ENCODE measurements at places on chromosomes 6 and 20.

GRCh38 chr6:138520463-138520862, 21.2 kb upstream of the NHSL1 start:
- DNase-seq, result no peak

GRCh38 chr6:99330159-99330558, 19.3 kb downstream of the FAXC start:
- DNase-seq, result peak; percentile 36

- DNase-seq, result peak; percentile 22
Observed at GRCh38 chr20:10637563-10637962, 36.2 kb downstream of the JAG1 start.

GRCh38 chr20:19735446-19735845, 22.6 kb upstream of the RIN2 start:
- DNase-seq, result no peak

- DNase-seq, result no peak
Observed at GRCh38 chr6:142501795-142502194, 200.0 kb downstream of the ADGRG6 start.

- no peak for DNase-seq
Observed at GRCh38 chr6:140388815-140389214, 1014.4 kb upstream of the CITED2 start.

DNA sequence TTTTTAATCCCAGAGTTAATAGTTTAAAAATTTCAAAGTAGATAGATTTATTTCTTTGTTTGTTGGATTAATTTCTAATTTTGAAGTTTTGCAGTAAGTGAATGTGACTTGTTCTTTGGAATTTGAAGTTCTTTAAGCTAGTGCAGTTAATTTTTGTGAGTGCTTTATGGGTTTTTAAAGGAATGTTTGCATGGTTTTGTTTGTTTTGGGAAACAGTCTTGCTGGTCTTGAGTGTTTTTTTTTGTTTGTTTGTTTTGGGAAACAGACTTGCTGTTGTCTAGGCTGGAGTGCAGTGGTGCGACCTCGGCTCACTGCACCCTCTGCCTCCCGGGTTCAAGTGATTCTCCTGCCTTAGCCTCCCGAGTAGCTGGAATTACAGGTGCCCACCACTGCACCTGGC, 9.5 kb downstream of the PANK2 start:
- no peak for DNase-seq
